Activated T-cell treated with anti-CD3 and anti-CD28 coated beads, Interleukin-2, amount 50 U/mL, for 24 hours (primary cell): ENCODE measurements at places on chromosomes 7 and 10.

DNA sequence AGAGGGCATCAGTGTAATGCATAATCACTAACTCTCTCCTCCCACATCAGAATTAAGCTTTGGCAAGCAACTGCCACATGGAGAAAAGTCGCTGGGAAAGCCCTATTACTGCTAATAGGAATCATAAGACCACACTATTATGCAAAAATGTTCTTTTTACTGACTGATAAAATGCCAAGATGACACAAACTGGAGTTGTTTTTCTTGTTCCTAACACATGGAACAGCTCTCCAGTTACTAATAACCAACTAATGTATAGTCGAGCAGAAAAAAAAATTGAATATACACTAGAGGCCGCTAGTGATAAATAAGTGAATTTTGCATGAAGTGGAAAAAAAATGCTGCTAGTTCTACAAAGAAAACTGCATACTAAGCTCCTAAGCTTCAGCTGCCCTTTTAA is 165.6 kb downstream of the TPK1 start:
- no peak for DNase-seq

DNA sequence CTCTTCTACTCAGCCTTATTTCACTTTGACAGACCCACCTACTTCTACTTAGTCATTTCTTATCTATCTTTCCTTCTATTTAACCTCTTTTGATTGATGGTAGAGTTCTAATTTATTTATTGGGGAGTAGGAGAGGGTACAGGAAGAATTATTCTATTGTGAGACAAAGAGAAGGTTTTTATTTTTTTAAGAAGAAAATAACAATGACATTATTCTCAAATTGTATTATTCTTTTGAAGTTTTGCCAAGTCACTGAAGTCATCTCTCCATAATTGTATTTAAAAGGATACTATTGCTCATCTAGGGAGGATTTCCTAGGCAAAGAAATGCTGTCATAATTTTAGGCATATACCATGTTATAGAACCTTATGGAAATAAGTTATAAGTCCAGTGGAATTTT is 52.7 kb downstream of the ITGB8 start:
- no peak for DNase-seq

DNA sequence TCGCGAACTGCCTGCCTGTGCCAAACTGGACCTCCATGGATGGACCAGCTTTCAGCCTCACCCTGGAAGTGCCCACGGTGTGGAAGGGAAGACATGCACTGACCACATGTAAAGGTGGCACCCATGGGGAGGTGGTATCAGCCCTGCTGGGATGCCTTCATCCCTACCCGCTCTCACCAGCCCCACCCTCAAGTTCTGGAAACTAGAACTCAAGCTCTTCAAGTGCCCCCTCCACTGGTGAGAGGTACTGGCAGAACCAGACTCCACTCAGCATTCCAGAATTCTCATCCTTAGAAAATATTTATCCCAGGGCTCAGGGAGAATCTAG is 5.9 kb downstream of the ZNF488 start:
- no peak for DNase-seq

DNA sequence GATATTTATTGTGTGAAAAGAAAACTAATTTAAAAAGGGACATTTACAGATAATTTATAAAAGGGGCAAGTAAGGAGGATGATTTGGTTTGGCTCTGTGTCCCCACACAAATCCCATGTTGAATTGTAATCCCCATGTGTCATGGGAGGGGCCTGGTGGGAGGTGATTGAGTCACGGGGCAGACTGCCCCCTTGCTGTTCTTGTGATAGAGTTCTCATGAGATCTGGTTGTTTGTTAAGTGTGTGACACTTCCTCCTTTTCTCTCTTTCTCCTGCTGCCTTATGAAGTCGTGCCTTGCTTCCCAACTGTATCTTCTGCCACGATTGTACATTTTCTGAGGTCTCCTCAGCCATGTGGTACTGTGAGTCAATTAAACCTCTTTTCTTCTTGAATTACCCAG is 171.0 kb upstream of the SEMA3E start:
- no peak for DNase-seq

DNA sequence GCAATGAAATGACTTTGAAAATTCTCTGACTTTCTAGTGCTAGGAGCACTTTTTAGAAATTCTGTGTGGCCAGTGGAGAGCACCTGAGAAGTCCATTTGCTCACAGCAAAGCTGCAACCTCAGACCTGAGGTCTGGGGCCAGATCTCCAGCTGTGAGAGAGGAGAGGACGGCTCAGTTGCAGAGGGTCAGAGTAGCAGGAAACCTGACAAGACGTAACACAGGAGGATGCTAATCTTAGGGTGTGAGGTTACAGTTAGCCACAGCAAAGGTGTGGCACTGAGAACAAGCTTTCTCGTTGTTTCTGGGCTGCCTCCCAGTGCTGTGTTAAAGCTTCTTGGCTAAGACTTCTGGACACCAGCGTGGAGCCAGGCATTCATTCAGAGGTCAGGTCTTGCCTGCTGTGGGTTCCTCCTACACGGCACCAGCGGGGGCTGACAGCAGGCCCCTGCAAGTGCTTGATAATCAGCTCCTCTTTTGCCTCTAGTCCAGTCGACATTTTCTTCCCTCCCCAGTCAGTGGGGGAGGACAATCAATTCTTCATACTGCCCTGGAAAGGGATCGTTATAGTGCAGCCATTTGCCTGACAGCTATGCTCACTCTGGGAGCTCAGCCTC is 435.4 kb upstream of the DPP6 start:
- DNase-seq, result no peak

- no peak for DNase-seq
These were observed 534.9 kb downstream of the DNAJB6 start for GRCh38 chr7:157871681-157872080.

DNA sequence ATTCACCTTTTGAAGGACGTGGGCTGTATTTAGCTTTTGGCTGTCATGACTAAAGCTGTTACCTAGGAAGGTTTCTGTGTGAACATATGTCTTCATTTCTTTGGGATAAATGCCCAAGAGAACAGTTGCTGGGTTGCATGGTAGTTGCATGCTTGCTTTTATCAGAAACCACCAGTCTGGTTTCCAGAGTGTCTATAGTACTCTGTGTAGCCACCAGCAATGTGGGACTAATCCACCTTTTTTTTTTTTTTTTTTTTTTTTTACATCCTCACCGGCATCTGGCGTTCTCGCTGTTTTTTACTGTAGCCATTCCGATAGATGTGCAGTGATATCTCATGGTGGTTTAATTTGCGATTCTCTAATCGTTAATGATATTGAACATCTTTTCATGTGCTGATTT is 297.8 kb downstream of the SDK1 start:
- DNase-seq, result no peak

GRCh38 chr10:69366738-69367137 is 50.0 kb downstream of the TACR2 start:
- DNase-seq, result no peak

DNA sequence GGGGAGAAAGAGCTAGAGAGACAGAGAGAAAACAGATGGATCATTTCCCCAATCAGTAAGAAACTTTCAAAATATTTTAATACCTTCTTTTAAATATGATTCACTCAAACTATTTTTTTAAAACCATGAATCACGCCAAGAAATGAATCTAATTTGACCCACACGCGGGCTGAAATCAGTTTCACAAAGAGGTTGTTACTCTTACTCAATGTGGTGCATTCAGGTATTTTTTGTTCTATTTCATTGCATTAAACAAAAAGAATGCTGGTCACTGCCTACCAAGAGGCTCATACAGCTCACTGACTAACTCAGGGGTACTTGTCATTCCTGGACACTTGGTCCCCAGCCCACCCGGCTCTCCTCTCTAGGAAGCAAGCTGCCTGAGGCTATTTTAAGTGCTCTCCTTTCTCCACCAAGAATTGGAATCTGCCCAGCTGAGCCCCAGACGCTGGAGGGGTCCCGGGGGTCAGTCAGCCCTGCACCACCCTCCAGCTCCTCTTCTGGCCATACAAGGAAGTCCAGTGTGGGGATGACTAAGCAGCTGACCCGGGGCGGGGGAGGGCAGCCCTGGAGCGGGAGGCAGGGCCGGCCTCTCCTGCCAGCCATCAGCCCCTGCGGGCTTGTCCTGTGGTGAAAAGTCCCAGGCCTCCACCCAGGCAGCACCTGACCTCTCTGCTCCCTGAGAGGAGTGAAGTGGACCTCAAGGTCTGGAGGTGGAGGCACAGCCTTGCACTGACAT is 21.7 kb upstream of the PFKP start:
- no peak for DNase-seq

GRCh38 chr7:131957338-131958020 is 401.1 kb upstream of the PODXL start:
- no peak for DNase-seq

DNA sequence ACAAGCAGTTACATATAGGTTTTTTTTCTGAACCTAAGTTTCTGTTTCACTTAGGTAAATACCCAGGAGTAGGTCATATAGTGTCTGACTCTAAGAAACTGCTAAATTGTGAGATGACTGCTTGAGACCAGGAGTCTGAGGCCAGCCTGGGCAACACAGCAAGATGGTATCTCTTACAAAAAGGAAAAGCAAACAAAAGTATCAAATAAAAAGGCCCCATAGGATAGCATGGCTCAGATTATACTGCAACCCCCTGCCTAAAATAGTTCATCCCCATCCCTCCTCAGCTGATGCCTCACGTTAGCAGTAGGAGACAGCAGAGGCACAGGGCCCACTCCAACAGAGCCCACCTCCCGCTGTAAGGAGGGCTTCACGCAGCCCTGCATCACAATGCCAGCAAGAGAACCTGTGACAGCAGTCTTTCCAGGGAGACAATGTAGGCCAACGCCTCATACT is 90.3 kb downstream of the SRPK2 start:
- DNase-seq, result no peak

- DNase-seq, result no peak
These were observed 55.2 kb downstream of the TACC2 start for GRCh38 chr10:122044045-122044661.

GRCh38 chr7:67553378-67553777 is 556.7 kb downstream of the TYW1 start:
- DNase-seq, result no peak

GRCh38 chr10:34405611-34406462 is 409.3 kb downstream of the PARD3 start:
- DNase-seq, result no peak

- no peak for DNase-seq
These were observed 63.4 kb downstream of the HPSE2 start for GRCh38 chr10:99172128-99172738.

DNA sequence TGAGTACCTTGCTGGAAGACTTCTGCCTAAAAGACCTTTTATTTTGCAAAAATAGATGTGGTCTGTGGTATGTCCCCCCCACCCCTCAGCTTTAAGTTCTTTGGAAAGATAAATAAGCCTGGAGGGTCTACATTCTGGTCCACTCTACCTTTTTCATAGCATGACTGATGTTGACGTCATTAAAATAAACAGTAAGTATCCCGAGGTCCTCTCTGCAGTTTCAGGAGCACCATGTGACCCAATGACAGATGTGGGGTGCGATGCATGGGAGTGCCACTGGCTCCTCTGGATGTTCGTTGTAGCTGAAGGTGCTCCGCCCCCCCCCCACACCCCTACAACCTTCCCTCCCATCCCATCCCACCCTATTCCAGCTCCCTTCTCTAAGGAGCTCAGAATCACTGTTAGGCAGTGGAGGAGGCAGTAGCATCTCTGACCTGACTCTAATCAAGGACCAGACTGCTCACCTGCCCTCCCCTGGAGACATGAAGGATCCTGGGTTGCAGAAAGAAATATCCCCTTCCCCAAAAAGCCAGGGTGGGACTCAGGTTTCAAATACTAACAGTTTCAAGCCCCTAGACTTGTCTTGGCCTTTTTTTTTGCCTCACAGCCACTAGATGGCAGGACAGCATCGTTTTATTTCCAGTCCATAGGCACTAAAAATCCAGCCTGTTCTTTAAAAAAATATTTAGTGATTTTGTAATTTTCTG is 25.1 kb downstream of the CASP7 start:
- DNase-seq, result no peak

DNA sequence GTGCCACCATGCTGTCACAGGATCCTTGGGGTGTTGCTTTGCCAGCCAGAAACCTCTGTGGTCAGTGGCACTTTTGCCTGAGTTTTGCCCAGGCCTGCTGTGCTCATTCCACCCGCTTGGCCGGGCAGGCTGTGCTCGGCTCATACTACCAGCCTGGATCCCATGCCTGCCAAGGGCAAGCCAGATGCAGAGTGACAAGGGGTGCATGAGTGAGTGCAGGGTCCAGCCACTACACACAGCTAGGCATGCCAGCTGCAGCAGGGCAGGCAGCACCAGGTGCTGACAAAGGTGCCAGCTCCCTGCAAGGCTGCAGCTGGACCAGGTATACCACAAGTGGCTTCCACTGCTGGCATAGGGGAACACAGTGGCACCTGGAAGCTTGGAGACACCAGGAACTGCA is 28.6 kb downstream of the C10orf67 start:
- DNase-seq, result no peak

DNA sequence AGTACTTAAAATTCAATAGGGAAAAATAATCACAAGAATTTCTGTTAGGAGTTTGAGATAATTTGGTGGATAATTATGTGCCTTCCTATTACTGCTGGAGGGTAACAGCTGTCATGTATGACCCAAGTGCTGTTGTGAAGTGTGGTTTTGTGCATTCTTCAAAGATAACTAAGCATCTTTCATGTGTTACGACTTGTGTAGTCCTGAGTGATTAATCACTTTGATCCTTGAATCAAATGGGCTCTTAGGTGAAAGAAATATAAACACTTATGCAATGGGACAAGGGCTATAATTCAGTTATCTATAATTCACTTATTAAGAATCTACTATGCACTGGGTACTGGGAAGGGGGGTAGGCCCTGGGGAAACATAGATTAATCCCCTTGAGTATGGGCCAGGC is 89.0 kb downstream of the CH25H start:
- no peak for DNase-seq

DNA sequence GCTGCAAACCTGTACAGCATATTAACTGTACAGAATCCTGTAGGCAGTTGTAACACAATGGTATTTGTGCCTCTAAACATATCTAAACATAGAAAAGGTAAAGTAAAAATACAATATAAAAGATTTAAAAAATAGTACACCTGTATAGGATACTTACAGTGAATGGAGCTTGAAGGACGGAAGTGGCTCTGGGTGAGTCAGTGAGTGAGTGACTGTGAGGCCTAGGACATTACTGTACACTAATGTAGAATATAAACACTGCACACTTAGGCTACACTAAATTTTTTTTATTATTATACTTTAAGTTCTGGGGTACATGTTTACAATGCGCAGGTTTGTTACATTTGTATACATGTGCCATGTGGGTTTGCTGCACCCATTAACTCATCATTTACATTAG is 97.3 kb upstream of the STK17A start:
- DNase-seq, result no peak

GRCh38 chr7:74480861-74481417 is 27.2 kb downstream of the GTF2IRD1 start:
- no peak for DNase-seq

- no peak for DNase-seq
These were observed 120.0 kb downstream of the SRPK2 start for GRCh38 chr7:105268511-105269392.

DNA sequence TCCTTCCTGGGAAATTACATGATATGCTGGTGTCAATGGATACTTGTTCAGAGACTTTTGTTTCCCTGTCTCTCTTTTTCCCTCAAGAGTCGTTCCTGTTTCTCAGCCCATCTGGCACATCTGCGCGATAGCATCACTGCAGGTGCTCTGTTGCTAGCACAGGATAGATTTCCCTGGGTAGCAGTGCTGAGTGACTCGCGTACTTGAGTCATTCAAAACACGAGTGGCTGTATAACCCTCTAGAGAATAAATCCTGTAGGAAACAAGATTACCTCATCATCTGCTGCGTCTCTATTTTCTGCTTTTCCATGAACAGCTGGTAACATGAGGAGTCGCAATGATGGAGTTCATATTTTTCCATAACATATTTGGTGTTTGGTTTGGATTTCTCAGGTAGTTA is 452.0 kb upstream of the FZD8 start:
- DNase-seq, result no peak

- DNase-seq, result no peak
These were observed 23.9 kb upstream of the DNAJB6 start for GRCh38 chr7:157312941-157313340.

- DNase-seq, result no peak
These were observed 1.5 kb downstream of the NIPSNAP2 start for GRCh38 chr7:55965805-55966421.
